ENCODE measurements at places on chromosomes 5 and 9.
A peak's percentile ranks its signal among the peaks of the same experiment; 100 is the strongest.

DNA sequence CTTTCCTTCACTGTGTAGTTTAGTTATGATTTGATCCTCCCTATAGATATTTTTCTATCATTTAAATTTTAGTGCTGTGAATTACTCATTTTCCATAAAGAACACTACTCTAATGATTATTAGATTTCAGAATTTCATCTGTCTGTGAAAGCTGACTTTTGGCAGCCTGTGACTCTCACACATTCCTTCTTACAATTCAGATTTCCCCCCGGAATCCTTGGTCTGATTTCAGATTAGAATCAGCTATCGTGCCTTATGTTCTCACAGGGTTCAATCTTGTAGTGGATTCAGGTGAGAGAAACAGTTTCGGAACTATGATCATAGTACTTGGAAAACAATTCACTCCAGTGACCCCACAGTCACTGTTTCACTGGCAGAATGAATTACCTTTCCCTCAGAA, 26.2 kb downstream of the ZNF474 start:
- no peak for DNase-seq

DNA sequence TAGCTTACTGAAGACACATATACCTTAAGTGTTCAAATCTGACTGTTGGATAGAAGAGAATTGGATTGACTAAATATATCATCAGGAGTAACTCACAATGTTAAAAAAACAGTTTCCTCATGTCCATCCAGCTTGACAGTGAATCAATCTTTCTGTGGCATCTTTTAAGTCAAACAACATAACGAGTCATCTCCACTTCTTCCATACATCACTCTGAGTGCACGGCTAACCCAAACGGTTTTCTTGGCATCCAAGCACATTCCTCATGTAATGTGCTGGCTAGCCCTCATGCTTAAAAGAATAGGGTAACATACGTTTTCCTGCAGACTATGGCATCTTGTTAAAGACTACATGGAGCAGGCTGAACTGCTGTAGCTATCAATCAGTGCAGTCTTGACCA, 291.5 kb upstream of the TRPC7 start:
- DNase-seq: peak; percentile 18

DNA sequence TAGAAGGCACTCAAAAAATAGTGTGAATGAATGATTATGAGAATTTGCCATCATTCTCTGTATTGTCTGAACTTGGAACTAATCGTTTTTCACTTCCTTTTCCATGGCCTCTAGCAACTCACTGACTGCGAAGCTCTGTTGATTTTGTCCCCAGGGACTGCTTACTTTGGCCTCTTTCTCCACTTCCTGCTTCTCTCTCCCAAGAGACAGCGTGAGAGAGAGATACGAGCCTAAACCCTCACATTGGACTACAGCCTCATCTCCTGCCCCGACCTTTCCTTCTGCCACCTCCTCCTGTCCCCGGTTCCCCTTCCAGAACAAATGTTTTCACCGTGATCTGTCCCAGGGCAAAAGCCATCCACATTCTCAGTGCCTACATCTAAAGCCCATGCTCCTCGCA, 300.8 kb upstream of the PANK3 start:
- peak; percentile 65 for DNase-seq

- DNase-seq: no peak
These were observed 401.1 kb upstream of the TRPC7 start for GRCh38 chr5:136766456-136766855.

DNA sequence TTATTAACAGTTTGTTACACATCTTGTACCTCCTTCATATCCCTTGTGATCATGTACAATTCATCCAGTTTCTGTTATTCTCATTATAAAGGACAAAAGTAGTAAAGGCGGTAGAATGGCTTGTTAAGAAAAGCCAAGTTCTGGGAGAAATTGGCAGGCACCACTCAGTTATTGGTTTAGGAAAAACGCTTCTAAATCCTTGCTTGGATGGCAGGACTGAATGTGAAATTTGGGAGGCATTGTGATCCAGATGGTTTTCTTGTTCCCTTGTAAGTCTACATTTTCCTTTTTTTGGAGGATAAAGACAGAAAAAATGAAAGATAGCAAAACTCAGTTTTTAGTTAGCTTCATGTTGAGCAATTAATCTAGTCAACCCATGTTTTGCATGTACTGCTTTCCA, 130.2 kb downstream of the MAT2B start:
- DNase-seq: no peak

DNA sequence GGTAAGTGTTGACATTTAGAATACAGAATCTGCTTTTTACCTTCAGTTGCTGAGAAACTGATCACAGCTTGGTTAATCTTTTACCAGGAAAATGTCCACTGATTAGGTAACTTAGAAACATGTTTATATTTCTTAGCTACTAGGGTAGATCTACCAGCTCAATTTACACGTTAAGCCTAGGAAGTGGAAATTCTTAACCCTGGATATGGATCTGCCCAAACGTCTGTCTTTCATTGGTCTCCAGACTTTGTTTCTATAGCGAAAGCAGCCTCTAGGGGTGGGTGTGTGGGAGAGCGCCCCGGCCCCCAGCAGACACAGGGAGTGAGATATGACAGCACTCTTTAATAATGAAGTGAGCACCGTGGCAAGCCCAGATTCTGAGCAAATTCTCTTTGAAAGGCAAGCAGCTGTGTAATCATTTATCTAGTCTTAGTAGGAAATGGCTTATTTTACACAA, 141.6 kb upstream of the ZNF608 start:
- no peak for DNase-seq

DNA sequence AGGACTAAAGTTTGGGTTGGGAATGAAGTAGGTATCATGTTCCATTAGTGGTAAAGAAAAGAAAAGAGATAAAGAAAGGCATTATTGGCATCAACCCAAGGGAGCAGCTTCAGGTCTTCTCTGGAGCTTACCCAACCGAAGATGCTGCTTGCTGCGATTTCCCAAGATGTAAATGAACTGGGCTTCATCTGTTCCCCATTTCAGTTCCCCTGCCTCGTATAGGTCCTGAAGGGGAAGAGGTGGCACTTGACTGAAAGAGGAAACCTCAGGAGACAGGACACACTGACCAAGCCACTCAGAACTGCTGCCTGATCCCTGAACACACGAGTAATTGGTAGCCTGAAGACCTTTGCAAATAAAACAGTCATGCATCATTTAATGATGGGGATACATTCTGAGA, 24.6 kb downstream of the ANXA6 start:
- DNase-seq: no peak

- no peak for DNase-seq
These were observed 498.6 kb downstream of the CAAP1 start for GRCh38 chr9:26394025-26394424.

DNA sequence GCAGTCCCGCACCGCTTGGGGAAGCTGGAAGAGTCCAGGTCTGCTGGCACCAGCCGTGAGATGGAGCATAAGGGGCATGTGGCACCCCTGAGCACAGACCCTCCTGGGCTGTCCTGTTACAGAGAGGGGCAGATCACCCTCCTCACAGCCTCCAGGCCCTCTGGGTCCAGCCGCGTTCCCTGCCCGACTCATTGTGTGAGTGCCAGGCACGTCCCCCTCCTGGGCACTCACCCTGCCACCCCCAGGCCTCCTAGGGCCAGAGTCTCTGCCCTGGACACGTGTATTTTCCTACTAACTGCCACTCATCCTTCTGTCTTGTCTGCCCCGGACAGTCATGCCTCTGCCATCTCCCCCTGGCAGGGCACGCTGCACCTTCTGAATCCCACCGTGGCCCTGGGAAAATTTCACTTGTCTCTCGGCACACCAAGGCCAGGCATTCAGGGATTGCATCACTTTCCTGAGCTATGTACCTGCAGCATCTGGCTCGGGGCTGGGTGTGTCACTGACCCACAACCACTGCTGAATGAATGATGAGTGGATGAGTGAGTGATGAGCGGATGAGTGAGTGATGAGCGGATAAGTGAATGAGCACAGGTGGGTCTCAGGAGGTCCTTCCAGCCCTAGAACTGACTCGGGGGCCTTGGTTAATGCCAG, 21.5 kb upstream of the FCN1 start:
- DNase-seq: no peak

GRCh38 chr5:12204761-12205160, 300.5 kb upstream of the CTNND2 start:
- DNase-seq: no peak

DNA sequence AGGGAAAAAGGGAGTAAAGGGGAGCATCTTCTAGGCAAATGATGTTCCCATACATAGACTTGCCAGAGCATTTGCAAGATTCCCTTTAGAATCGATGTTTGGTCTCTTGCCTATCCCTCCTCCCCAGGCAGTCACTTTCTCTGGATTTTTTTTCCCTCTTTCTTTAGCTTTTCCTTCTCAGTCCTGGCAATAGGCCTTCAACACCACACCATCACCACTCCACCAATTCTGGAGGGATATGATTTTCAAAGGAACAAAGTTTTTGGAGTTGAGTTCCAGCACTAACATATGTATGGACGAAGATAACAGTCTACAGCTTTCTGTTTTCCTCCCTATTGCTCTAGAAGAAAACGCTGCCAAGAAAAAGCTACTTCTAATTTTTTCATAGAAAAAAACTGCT, 377.4 kb downstream of the PDE4D start:
- DNase-seq: no peak

GRCh38 chr5:36056422-36056821, 10.3 kb downstream of the UGT3A2 start:
- DNase-seq: no peak

- DNase-seq: peak; percentile 91
These were observed 41.1 kb downstream of the GALNT12 start for GRCh38 chr9:98848450-98849149.

GRCh38 chr9:36218011-36218410, 27.3 kb downstream of the CLTA start:
- no peak for DNase-seq

DNA sequence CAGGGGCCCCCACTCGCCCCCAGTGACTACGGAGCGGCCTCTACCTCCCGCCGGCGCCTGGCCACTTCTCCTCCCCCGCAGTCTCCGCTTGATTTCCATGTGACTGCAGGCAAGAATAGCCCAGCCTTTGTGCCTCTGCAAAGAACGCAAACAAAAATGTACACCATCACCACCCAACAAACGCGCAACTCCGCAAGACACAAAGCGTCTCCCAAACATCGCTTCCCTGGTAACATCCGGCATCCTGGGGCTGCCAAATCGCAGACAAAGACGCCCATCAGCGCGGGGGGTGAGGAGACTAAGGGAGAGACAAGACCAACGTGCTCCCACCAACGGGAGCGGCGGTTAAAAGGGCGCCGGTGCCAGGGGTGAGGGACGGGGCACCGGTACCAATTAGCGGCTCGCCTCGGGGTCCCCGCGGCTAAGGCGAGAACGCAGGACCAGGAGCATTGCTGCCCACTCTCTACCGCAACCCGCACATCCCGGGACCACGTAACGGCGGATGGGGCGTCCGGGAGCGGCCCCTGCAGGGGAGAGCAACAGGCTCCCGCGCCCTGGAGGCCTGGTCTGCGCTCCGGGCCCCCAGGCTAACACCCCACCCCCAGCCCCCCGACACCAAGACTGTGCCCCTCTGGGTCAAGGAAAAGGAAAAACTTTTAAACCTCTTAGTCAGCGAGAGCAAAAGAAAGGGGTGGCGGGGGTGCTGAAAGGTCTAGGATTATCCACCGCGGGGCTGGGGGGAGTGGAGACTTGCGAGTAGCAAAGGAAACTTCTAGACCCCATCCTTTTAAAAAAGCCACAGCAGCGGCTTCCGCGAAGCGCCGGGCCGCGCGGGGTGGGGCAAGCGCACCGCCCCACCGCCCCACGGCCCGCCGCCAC, 885 bp downstream of the MPDZ start:
- peak; percentile 89 for DNase-seq

GRCh38 chr9:15113288-15113687, 193.7 kb downstream of the TTC39B start:
- DNase-seq: no peak

GRCh38 chr5:54024466-54024865, 285.9 kb downstream of the ARL15 start:
- peak; percentile 75 for DNase-seq

- no peak for DNase-seq
These were observed 92.7 kb upstream of the NEURL1B start for GRCh38 chr5:172548311-172548731.

- no peak for DNase-seq
These were observed 8.6 kb downstream of the TLN1 start for GRCh38 chr9:35723426-35723825.

DNA sequence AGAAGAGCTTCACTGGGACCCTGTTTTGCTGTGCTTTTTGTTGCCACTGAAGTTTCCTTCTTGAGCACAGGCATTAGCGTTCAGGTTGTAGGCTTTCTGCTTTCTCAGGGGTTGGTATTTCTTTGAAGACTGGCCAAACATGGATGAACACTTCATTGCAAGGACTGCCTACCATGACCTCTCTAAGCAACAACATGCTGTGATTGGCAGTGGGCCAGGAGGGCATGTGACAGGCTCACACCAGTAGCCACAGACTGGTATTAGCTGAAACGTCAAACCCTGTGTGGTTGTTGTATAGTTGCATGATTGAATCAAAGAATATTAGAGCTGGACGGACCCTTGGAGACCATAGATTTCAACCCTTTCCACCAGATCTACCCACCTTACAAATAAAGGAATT, 20.0 kb upstream of the MLANA start:
- DNase-seq: no peak

DNA sequence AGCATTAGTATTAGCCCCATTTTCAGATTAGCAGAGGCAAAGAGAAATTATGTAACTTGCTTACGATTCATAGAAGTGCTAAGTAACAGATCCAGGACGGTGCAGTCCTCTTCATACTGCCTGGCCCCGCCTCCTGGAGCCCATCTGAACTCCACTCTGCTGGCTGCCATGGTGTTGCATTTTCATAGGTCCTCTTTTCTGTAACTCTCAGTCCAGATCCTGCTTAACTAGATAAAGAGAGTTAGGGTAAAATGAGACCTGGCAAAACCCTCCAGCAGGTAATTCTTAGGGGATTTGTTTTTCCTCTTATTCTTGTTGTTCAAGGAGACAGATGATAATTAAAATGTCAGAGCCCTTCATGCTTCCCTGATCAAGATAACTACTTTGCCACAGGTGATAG, 135.1 kb upstream of the EFNA5 start:
- DNase-seq: no peak

GRCh38 chr9:34549407-34549732, 26.6 kb upstream of the ENHO start:
- no peak for DNase-seq

DNA sequence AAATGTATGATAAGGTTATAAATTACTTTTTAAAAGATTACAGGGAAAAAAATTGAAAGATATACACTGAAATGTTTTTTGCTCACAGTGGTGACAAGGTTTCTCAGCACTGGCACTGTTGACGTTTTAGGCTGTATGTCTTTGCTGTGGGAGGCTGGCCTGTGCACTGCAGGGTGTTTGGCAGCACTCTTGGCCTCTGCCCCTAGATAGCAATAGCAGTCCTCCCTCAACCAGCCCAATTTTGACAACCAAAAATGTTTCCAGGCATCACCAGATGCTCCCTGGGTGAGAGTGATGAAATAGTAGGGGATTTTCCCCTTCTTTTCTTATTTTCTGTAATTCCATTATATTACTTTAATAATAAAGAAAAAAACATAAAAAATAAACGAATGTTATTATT, 3.3 kb downstream of the CD274 start:
- DNase-seq: no peak

DNA sequence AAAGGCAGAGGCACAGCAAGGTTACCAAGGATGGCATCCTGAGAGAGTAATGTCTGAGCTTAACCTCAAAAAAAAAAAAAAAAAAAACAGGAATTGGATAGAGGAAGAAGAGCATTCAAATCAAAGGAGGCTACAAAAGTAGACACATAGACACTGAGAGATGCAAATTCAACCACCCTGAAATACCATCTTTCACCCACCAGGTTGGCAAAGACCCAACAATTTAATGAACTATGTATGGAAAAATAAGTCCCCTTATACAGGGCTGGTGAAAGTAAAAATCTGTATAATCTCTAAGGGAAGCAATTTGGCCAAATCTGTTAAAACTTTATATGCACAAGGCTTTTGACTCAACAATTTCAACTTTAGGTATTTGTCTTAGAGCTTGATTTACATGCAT, 4.9 kb downstream of the NADK2 start:
- DNase-seq: no peak

Data from fibroblast of pulmonary artery (primary cell).